LHCN-M2 (cell line): ENCODE measurements at places on chromosomes 11 and 22.

GRCh38 chr11:2924821-2925675 lies 4.2 kb downstream of the PHLDA2 start:
- DNase-seq = no peak

- no peak for DNase-seq
These were observed 53.9 kb upstream of the SHISAL1 start for GRCh38 chr22:44366372-44367300.

DNA sequence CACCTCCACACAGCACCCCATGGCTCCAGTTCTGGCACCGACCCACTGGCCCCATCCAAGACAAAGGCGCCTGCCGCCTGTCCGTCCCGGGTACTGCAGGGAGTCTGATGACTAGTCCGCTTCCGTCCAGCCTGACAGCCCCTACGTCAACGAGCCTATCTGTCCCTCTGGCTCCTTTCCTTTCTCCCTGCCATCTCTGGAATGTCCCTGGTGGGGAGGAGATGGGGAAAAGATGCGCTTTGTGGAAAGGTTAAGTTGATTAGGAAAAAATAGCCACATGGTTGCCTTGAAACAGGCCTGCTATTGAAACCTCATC lies 10.4 kb downstream of the PDGFB start:
- no peak for DNase-seq

GRCh38 chr11:125441648-125442410 lies 54.2 kb downstream of the FEZ1 start:
- DNase-seq = no peak

GRCh38 chr11:125081098-125081798 lies 18.1 kb downstream of the SLC37A2 start:
- no peak for DNase-seq

GRCh38 chr11:97756571-97757335 lies 1264.0 kb upstream of the CNTN5 start:
- DNase-seq = no peak

DNA sequence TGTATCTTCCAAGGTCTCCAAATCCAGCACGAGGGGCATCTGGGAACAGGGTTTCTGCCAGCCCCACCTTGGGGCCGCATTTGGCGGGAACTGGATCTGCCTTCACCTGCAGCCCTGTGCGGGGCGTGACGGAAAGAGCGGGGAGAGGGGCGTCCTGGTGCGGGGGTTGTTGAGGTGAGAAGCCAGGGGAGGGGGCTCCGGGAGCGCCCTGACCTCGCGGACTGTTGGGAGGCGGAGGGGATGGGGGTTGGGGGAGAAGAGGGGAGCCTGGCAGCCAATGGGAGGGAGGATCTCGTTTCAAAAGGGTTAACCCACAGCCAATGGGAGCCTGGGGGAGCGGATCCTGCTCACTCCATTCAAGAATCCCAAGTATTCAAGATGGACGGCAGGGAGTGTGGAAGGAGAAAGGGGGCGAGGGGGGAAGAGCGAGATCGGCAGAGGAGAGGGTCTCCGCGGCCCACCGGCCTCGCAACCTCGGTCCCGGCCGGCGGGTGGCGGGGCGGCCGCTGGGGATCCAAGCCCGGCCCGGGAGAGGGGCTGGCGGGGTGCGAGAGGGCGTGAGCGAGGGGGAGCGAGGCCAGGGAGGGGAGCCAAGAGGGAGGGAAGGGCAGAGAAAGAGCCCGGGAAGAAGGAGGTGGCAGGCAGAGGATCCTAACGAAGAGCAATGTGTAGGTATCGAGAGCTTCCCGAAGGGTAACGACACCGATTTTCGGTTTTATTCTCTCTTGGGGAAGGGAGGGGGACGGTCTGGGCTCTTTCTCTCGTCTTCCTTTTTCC lies 11.5 kb downstream of the YPEL4 start:
- DNase-seq = peak; percentile 85

DNA sequence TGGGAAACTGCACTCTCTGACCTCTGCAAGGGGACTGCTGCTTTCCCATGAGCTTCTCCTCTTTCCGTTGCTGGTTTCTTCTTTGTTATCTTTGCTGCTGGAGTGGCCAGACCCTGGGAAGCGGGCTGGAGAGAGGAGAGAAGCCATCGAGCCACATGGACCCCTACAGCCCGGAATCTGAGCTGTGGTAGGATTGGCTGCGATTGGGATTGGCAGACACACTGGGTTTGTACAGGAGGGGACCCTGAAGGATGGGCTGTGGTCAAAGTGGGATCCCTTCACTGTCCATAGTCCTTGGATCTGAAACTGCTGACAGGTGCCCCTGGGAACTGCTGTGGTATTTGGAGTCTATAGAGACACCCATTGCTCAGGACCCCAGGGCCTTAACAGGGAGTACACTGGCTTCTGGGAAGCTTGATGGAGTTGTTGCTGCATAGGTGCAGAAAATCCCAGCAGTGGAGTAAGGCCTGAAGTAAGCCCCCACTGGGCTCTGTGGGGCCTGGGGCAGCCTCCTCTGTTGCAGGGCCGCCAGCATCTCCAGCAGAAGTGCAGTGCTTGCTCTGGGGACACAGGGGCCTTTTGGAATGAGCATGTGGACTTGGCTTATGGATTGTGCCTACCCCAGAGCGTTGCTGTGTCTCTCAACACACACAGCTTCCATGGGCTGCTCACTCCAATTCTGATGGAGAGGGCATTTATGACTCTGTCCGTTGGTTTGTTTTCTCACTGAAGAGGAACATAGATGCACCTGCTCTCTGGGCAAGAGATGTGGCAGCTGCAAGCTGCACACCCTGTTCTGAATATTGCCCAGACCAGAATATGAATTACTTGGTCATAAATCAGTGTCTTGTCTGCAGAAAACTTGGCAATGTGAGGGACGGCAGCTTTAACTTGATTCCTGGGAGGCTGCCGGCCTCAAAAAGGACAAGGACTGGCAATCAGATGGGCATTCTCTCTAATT lies 32.0 kb downstream of the BCR start:
- peak; percentile 66 for DNase-seq

- DNase-seq = no peak
These were observed 151.8 kb upstream of the CCDC90B start for GRCh38 chr11:83437939-83438338.

GRCh38 chr22:36373258-36373579 lies 14.5 kb downstream of the MYH9 start:
- DNase-seq = no peak

- no peak for DNase-seq
These were observed 124.8 kb upstream of the NECTIN1 start for GRCh38 chr11:119853581-119854360.

GRCh38 chr11:36349351-36350136 lies 53.5 kb downstream of the PRR5L start:
- no peak for DNase-seq

DNA sequence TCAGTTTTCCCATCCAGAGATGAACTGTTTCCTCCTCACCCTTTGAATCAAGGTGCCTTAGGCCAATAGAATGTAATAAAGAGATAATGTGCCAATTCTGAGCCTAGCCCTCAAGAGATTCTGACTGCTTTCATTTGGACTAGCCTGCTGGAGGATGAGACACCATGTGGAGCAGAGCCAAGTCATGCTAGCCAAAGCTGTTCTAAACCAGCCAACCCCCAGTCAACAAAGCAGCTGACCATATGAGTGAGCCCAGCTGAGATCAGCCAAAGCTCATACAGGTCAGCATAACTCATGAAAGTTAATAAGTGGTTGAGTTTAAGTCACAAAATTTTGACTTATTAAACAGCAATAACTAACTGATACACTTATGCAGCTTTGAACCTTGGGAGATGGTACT lies 66.7 kb upstream of the DBX1 start:
- DNase-seq = peak; percentile 33

- no peak for DNase-seq
These were observed 217.1 kb downstream of the BLID start for GRCh38 chr11:121898903-121899302.

DNA sequence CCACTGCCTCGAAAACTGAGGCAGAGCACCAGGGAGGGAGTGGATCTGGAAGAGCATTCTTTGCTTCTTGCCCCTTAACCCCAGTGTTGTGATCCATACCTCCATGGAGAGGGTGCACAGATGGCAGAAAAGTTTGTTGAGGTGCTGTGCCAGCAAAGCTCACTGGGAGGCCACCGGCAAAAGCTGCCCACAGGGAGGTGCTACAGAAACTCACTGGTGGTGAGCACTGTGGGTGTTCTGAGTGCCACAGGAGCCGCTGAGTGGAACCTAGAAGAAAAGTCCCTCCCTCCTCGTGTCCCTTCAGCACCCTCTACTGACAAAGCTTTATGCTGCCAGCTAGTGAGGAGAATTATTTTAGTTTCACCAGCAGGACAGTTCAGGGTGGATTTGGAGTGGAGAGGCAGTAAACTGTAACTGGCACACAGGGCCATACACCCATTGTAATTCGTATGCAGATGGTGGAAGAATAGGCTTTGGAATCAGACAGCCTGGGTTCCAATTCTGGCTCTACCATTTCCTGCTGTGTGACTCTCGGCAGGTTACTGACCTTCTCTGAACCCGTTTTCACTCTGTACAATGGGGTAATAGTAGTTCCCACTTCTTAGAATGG lies 84.6 kb downstream of the SWAP70 start:
- DNase-seq = peak; percentile 86

- no peak for DNase-seq
These were observed 53.1 kb downstream of the CELSR1 start for GRCh38 chr22:46484156-46484860.

DNA sequence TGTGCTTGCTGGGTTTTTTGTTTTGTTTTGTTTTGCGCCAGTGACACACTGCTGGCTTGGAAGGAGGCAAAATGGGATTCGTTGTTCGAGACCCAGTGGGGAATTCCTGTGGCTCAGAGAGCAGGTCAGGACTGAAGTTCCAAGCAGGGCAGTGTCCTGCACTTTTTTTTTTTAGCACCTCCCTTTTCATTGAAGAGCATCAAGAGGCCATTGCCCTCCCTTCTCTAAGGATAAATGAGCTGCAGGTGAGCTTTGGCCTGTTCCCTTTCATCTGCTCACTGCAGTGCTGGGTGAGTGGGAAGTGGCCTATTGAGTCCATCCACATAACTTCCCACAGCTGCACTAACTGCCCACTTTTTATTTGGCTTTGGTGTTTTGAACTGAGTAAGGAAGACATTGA lies 87.8 kb downstream of the ARHGAP42 start:
- no peak for DNase-seq

DNA sequence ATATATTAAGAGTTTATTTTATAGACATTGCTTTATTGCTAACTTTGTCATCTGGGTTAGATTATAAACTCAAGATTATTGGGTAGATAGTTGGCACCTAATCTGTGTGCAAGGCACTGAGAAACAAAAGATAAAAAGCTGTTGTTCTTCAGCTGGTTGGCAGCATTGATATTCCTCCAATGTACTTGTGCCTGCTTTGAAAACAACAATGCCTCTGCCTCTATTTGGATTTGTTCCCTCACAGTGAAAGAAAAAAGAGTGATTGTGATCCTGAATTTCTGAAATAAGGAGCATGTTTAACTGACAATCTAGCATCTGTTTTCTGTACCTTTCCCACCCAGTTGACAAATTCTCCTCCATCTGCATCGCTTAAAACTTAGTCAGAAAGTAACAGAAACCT lies 98.3 kb downstream of the TYR start:
- no peak for DNase-seq

DNA sequence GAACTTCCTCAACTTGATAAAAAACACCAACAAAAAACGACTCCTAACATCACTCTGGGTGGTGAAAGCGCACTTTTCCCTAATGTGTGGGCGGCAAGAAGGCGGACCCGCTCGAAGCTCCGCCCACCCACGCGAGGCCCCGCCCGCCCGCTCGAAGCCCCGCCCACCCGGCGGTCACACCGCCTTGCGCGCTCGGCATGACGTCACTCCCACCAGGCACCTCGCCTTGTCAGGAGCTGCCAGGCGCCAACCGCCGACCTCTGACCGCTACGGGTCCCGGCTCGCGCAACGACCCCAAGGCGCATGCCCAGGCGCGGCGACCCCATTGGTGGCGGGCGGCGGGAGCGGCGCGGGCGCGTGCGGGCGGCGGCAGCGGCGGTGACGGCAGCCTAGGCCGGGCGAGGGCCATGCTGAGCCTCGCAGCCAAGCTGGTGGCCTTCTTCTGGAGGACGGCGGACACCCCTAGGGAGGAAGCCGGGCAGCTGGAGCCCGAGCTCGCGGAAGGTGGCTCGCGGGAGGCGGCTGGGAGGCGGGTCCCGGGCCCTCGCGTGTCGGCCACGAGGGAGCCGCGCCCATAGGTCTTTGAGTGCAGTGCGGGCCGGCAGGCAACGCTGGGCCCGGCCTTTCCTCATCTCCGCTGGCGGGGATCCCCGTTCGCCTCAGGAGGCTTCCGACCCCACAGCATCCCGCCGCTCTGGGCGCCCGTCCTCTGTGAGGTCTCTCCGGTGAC lies at the start of gene MOV10L1:
Gene MOV10L1, plus strand, starts transcription at position 325 of the 730 bp plus-strand sequence. Its CDS starts 83 bp downstream, at position 408.
- DNase-seq = no peak
